Activated CD4-positive, alpha-beta memory T cell treated with anti-CD3 and anti-CD28 coated beads for 36 hours (primary cell): ENCODE measurements at places on chromosomes 7 and 10. TPM values are rescaled to one million over a fixed set of nuclear protein-coding genes. Genes with fewer than 3 reads are reported as not detected.

GRCh38 chr10:26481914-26482550, 43.9 kb downstream of the APBB1IP start:
- H3K36me3 ChIP-seq, result peaks cover 10% of the 10 kb centered on the region
- DNase-seq, result no peak
- H3K4me1 ChIP-seq, result peaks cover 76% of the 10 kb centered on the region
- H3K4me3 ChIP-seq, result peak overlapping the region; percentile 73

DNA sequence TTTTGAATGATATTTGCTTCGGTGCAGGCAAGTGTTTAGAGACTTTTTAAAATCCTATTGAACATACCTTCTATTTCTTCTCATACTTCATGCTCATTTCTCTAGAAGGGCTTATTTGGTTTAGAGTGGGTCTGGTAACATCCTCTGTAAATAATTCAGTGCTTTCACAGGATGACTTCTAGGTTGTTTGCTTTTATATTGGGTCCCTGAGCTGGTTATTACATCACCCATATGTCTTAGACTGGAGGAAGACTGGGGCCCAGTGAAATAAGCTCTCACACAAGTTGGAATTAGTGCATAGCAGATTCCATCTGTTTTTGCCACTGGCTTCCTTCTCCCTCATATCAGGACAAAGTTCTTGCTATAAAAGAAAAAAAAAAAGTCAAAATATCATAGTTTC, 6.5 kb downstream of the SUPV3L1 start:
- H3K4me1 ChIP-seq, result peaks cover 23% of the 10 kb centered on the region
- no peaks in the 10 kb centered on the region for H3K27me3 ChIP-seq
- no peak overlapping the region for H3K4me3 ChIP-seq
- no peak for DNase-seq

The CAMK2B gene
- total RNA-seq, result 0.46 TPM

The EIF4EBP2 gene
- 27.5 TPM for total RNA-seq

The MOGAT3 gene
- not detected for total RNA-seq

GRCh38 chr10:32972929-32973328, 14.9 kb upstream of the ITGB1 start:
- DNase-seq, result no peak
- H3K36me3 ChIP-seq, result no peaks in the 10 kb centered on the region
- H3K27me3 ChIP-seq, result no peaks in the 10 kb centered on the region
- H3K27ac ChIP-seq, result no peak overlapping the region

The ARMC3 gene
- not detected for total RNA-seq

The AEBP1 gene
- 5.5 TPM for total RNA-seq

The ELAPOR2 gene
- 4.0 TPM for total RNA-seq

- H3K4me3 ChIP-seq, result no peak overlapping the region
- peaks cover 16% of the 10 kb centered on the region for H3K4me1 ChIP-seq
- DNase-seq, result peak; percentile 32
- H3K36me3 ChIP-seq, result no peaks in the 10 kb centered on the region
These were observed 16.9 kb upstream of the GGCT start for GRCh38 chr7:30521532-30521931.

- DNase-seq, result no peak
- no peak overlapping the region for H3K27ac ChIP-seq
- no peaks in the 10 kb centered on the region for H3K4me1 ChIP-seq
- no peaks in the 10 kb centered on the region for H3K36me3 ChIP-seq
These were observed 139.0 kb upstream of the FZD8 start for GRCh38 chr10:35780970-35781642.

The NKX1-2 gene
- total RNA-seq, result not detected

DNA sequence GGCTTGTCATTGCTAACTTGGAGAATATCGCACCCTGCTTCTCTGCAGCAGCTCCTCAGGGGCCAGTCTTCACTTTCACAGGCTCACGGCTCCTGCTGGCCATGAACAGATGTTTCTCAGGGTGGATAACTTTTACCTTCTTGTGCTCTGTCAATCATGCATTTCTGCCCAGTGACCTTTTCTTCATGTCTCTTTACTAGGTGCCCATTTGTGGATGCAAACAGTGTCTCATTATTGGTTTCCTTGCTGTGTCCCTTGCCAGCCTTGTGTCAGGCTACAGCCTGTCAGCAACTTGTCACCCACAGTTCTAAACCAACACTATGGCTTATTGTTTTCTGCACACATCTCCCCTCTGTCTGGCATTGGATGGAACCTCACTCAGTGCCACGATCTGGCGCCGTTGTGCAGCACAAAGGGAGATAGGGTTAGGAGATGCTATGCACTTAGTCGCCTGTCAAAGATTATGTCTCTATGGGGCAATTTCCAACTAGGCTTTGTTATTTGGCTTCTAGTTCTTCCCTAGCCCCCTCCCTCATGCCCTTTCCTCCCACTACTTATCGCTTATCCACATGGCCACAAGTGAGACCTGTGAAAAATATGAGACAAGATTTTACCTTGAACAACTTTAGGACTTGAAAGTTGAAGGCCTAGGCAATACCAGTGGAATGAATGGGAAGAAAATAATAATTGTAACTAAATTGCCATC, 45.7 kb upstream of the NXPH1 start:
- DNase-seq, result no peak
- H3K4me1 ChIP-seq, result peaks cover 11% of the 10 kb centered on the region
- H3K27me3 ChIP-seq, result peaks cover 7% of the 10 kb centered on the region
- H3K27ac ChIP-seq, result no peak overlapping the region
- H3K4me3 ChIP-seq, result no peak overlapping the region
- H3K36me3 ChIP-seq, result no peaks in the 10 kb centered on the region

DNA sequence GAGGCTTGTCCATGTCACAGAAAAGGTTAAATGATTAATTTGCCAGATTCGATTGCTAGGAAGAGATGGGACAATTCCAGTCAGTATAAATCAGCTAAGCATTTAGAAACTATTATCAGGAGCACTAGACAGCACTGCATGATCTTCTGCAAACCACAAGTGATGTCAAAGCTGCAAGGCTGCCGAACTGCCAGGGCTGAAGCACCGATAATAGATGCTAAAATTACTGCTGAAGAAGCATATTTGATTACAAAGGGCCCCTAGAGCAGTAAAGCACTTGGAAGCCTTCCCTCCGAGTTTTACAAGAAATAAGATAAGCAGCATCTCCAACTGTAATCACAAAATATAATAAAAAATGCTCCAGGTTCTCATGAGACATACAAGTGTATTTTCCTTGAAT, 40.6 kb downstream of the RNLS start:
- no peak overlapping the region for H3K4me3 ChIP-seq
- no peaks in the 10 kb centered on the region for H3K27me3 ChIP-seq
- no peaks in the 10 kb centered on the region for H3K36me3 ChIP-seq
- H3K27ac ChIP-seq, result no peak overlapping the region

- no peaks in the 10 kb centered on the region for H3K36me3 ChIP-seq
- H3K27ac ChIP-seq, result no peak overlapping the region
- no peaks in the 10 kb centered on the region for H3K27me3 ChIP-seq
These were observed 256.1 kb downstream of the INHBA start for GRCh38 chr7:41446606-41447449.

DNA sequence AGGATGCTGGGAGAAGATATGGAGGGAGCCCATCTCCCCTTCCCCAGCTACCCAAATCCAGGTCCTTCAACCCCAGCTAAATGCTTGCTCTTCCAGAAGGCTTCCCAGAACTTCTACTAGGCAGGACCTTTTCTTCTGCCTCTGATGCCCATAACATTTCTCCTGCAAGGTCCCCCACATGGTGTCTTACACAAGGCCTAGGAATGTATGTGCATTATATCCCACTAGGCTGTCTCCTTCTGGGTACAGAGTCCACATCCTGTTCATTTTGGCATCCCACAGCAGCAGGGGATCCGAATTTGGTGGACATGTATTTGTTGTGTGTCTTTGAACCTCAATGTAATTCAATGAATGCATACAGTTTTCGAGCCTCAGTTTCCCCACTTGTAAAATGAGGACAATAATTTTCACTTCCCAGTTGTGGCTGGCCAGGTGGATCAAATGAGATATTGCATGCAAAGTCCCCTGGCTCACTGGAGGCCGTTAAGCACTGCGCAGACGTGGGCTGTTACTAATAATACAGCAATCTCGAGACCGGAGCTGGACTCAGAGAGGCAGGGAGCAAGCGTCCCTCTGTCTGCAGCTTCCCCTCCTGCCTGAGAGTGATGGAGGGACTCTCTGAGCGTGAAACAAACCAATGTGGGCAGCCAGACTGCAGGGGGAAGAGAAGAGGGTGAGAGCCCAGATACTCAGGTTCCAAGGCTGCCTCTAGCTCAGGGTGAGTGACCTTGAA, 18.6 kb upstream of the YWHAG start:
- DNase-seq, result no peak
- H3K27ac ChIP-seq, result peak overlapping the region; percentile 38
- H3K36me3 ChIP-seq, result no peaks in the 10 kb centered on the region
- H3K4me3 ChIP-seq, result no peak overlapping the region
- H3K4me1 ChIP-seq, result peaks cover 5% of the 10 kb centered on the region

The CARD11 gene
- 108 TPM for total RNA-seq

DNA sequence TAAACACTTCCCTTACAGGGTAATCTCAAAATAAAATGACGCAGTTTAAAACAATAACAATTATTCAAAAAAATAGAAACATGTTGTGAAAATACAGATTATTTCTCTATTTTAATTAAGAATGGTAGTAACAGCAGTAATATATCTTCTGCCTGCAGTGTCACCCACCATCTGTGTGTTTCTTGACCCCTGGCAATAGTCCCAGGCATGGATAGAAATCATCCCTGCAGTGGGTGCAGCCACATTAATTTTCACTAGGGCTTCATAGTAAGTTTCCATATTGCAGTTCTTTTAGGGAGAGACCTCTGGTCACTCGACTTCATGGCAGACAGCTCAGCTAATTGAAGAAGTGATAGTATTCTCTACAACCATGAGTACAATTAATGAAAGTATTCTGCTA, 470.1 kb upstream of the TEX47 start:
- H3K4me3 ChIP-seq, result no peak overlapping the region
- no peak overlapping the region for H3K27ac ChIP-seq
- H3K36me3 ChIP-seq, result no peaks in the 10 kb centered on the region
- H3K4me1 ChIP-seq, result no peaks in the 10 kb centered on the region

DNA sequence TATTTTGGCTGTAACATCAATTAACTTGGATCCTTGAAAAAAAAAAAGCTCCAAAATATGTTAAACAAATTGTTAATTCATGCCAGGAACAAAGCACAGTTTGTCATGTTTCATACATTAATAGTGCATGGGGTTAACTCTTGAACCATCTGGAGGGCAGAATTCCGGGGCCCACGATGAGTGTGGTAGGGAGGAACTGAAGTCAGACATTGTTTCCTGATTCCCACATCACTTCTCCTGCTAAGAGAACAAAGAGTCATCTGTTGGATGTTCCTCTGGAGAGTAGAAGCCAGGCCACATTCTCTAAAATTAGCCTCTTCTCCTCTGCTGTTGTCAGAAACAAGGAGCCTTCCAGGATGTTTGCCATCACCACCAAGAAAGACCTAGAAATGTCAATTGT, 54.6 kb downstream of the TMEM178B start:
- DNase-seq, result no peak
- H3K27ac ChIP-seq, result no peak overlapping the region
- no peak overlapping the region for H3K4me3 ChIP-seq
- H3K4me1 ChIP-seq, result no peaks in the 10 kb centered on the region
- H3K27me3 ChIP-seq, result peaks cover 2% of the 10 kb centered on the region

The SEMA3D gene
- not detected for total RNA-seq

The H2BK1 gene
- total RNA-seq, result not detected

GRCh38 chr10:121771966-121772365, 155.9 kb downstream of the ATE1 start:
- H3K27me3 ChIP-seq, result no peaks in the 10 kb centered on the region
- no peak overlapping the region for H3K4me3 ChIP-seq
- no peak overlapping the region for H3K27ac ChIP-seq
- no peak for DNase-seq
- no peaks in the 10 kb centered on the region for H3K4me1 ChIP-seq
